Right atrium auricular region (tissue), 2 donors: ENCODE measurements at places on chromosomes 4 and X. TPM values are rescaled to one million over a fixed set of nuclear protein-coding genes. Genes with fewer than 3 reads are reported as not detected.

Gene TLR3
- 3.0 TPM for total RNA-seq

GRCh38 chrX:118571836-118572235, 76.2 kb downstream of the DOCK11 start:
- no peaks in the 10 kb centered on the region for H3K36me3 ChIP-seq
- no peak overlapping the region for H3K27ac ChIP-seq
- H3K27me3 ChIP-seq = no peaks in the 10 kb centered on the region
- DNase-seq = no peak

Gene ERCC6L
- 0.15 TPM for total RNA-seq

- H3K27ac ChIP-seq = no peak overlapping the region
- no peaks in the 10 kb centered on the region for H3K4me1 ChIP-seq
- H3K4me3 ChIP-seq = no peak overlapping the region
- H3K27me3 ChIP-seq = no peaks in the 10 kb centered on the region
- DNase-seq = no peak
Measured at GRCh38 chrX:87687703-87688102, 170.1 kb downstream of the KLHL4 start.

Gene PKD2
- 21.5 TPM for total RNA-seq

- H3K27me3 ChIP-seq = no peaks in the 10 kb centered on the region
- no peaks in the 10 kb centered on the region for H3K4me1 ChIP-seq
- no peak for DNase-seq
- H3K4me3 ChIP-seq = no peak overlapping the region
Measured at GRCh38 chrX:121569609-121570008, 522.2 kb downstream of the GLUD2 start.

Gene SUPT20HL1
- total RNA-seq = not detected

DNA sequence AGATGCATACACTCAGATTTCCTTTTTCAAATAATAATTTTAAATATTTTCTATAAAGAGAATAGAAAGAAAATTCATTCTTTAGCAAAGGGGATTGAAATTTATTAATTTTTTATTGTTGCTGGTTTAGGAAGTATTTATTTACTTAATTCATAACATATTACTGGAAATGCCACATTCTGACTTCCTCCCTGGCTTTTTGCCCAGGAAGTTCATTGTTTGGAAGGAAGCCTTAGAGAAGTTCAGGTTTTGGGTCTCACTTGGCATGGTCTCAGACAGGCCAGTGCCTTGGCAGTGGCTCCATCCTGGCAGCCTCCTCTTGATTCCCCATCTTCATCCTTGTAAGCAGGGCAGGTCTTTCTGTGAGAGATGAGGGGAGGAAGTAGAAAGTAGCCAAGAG, 50.5 kb downstream of the IL15 start:
- no peaks in the 10 kb centered on the region for H3K27me3 ChIP-seq
- H3K36me3 ChIP-seq = no peaks in the 10 kb centered on the region
- no peak for DNase-seq
- H3K4me1 ChIP-seq = no peaks in the 10 kb centered on the region
- no peak overlapping the region for H3K27ac ChIP-seq

- no peaks in the 10 kb centered on the region for H3K4me1 ChIP-seq
- H3K27ac ChIP-seq = no peak overlapping the region
- H3K4me3 ChIP-seq = no peak overlapping the region
- no peaks in the 10 kb centered on the region for H3K36me3 ChIP-seq
Measured at GRCh38 chr4:72448231-72448630, 120.8 kb downstream of the ADAMTS3 start.

GRCh38 chr4:154222875-154223274, 268.7 kb downstream of the DCHS2 start:
- H3K27me3 ChIP-seq = no peaks in the 10 kb centered on the region
- no peaks in the 10 kb centered on the region for H3K36me3 ChIP-seq
- H3K4me3 ChIP-seq = no peak overlapping the region
- DNase-seq = no peak
- H3K27ac ChIP-seq = no peak overlapping the region

DNA sequence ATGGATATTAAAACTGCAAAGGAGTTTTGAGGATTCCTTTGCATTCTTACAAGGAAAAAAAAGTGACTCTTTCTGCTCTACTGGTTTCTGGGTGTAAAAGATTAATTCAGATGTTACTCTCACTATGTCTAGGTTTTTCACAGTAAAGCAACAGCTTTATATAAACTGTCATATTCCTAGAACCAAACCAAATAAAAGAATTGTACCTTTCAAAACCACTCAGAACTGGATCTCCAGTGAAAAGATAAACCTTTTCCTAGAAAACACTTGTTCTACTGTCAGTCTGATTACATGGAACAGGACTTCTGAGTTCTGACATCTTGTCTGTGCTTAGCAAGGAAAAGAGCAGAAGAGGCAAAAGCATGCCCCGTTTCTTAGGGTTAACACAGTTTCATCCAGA, 5.0 kb upstream of the PPID start:
- H3K27ac ChIP-seq = no peak overlapping the region
- H3K4me1 ChIP-seq = no peaks in the 10 kb centered on the region
- no peak for DNase-seq
- no peaks in the 10 kb centered on the region for H3K27me3 ChIP-seq

GRCh38 chr4:163895378-163896005, 401.0 kb downstream of the TMA16 start:
- no peak overlapping the region for H3K27ac ChIP-seq
- no peak for DNase-seq
- H3K4me1 ChIP-seq = no peaks in the 10 kb centered on the region
- no peaks in the 10 kb centered on the region for H3K36me3 ChIP-seq

Gene P2RY4
- total RNA-seq = not detected

DNA sequence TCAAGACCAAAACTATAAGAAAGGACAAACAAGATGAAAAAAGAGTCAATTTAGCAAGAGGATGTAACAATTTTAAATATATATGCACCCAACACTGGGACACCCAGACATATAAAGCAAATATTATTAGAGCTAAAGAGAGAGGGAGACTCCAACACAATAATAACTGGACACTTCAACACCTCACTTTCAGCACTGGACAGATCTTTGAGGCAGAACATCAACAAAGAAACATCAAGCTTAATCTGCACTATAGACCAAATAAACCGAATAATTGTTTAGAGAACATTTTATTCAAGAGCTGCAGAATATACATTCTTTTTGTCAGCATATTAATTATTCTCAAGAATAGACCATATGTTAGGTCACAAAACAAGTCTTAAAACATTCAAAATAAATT, 109.7 kb upstream of the TET2 start:
- no peak overlapping the region for H3K27ac ChIP-seq
- DNase-seq = no peak
- no peaks in the 10 kb centered on the region for H3K27me3 ChIP-seq
- H3K36me3 ChIP-seq = no peaks in the 10 kb centered on the region
- H3K4me3 ChIP-seq = no peak overlapping the region

- no peaks in the 10 kb centered on the region for H3K27me3 ChIP-seq
- DNase-seq = no peak
- H3K4me1 ChIP-seq = no peaks in the 10 kb centered on the region
- H3K36me3 ChIP-seq = no peaks in the 10 kb centered on the region
Measured at GRCh38 chrX:36867143-36867542, 141.0 kb upstream of the FAM47C start.

DNA sequence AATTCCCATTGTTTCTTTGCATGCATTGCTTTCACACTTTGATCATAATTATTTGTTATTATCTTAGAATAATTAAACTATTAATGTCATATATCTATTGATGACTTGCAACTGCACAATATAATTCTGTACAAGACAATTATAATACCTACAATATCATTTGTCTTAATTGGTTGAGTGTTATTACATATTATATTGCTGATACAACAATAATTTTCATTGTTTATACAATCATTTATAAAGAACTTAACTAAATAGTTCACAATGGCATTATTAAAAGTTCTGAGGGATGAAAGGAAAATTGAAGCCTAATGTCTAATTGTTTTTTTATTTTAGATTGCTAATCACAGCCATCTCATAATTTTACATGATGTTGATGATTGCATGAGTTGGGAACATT, 227.6 kb downstream of the GALNTL6 start:
- H3K4me1 ChIP-seq = no peaks in the 10 kb centered on the region
- DNase-seq = no peak
- no peak overlapping the region for H3K27ac ChIP-seq
- no peaks in the 10 kb centered on the region for H3K36me3 ChIP-seq
- no peak overlapping the region for H3K4me3 ChIP-seq

Gene ZMYM3
- 10.0 TPM for total RNA-seq

DNA sequence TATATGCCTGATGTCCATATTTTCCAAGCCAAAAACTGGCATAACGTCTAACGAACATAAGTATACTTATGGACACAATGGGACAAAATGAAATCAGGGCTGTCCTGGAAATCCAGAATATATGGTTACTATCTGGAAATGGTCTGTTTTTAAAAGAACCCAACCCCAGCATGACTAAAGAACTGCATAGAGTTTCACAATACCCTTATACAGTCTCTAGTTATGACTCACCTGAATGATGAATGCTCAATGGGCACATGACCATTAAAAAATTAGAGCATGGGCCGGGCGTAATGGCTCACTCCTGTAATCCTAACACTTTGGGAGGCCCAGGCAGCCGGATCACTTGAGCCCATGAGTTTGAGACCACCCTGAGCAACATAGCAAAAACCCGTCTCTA, 31.8 kb downstream of the AMMECR1 start:
- DNase-seq = no peak
- H3K36me3 ChIP-seq = no peaks in the 10 kb centered on the region
- no peaks in the 10 kb centered on the region for H3K4me1 ChIP-seq
- no peak overlapping the region for H3K27ac ChIP-seq
- no peaks in the 10 kb centered on the region for H3K27me3 ChIP-seq

DNA sequence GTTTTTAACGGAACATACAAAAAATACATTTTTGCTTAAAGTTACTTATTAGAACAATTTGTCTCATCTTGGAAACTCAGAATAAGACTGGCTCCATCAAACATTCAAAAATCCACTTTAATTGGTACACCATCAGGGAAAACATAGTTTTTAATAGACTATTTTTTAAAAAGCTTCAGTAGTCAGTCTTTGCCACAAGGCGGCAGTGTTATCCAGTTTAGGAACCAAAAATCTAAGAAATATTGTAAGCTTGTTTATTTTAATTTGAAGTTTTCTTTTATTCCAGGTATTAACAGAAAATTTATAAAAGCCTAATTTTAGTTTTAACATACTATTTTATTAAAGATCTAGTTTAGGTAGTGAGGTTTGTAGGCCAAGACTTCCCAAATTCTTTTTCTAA, 107.7 kb downstream of the APOOL start:
- no peaks in the 10 kb centered on the region for H3K27me3 ChIP-seq
- DNase-seq = no peak
- no peak overlapping the region for H3K4me3 ChIP-seq
- H3K36me3 ChIP-seq = no peaks in the 10 kb centered on the region

GRCh38 chr4:152999346-153000075, 63.4 kb downstream of the FHDC1 start:
- H3K4me3 ChIP-seq = no peak overlapping the region
- no peaks in the 10 kb centered on the region for H3K4me1 ChIP-seq
- DNase-seq = no peak
- H3K36me3 ChIP-seq = no peaks in the 10 kb centered on the region

GRCh38 chr4:76357981-76358380, 51.4 kb downstream of the STBD1 start:
- H3K36me3 ChIP-seq = no peaks in the 10 kb centered on the region
- H3K4me1 ChIP-seq = no peaks in the 10 kb centered on the region
- no peak overlapping the region for H3K4me3 ChIP-seq
- no peak for DNase-seq
- H3K27ac ChIP-seq = no peak overlapping the region

Gene ADH1A
- not detected for total RNA-seq

DNA sequence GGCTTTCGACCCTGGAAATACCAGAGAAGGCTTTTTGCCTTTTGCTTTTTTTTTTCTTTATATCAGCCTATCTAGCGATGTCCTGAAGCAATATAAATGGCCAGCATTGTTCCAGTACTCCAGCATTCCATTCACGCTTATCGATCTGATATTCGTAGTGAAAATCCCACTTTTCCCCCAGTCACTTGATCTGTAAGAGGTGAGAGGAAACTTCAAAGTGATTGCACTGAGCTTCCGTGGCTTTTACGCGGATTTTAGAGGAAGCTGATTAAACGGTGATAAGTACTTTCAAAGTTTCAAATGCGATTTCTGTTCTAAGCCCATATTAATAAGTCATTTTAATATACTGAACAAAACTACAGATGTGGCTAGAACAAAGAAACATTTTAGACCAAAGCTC, 725.5 kb downstream of the TRIML1 start:
- H3K4me1 ChIP-seq = no peaks in the 10 kb centered on the region
- H3K27me3 ChIP-seq = no peaks in the 10 kb centered on the region
- DNase-seq = no peak
- H3K36me3 ChIP-seq = no peaks in the 10 kb centered on the region
- H3K4me3 ChIP-seq = no peak overlapping the region

Gene FSTL5
- total RNA-seq = not detected

DNA sequence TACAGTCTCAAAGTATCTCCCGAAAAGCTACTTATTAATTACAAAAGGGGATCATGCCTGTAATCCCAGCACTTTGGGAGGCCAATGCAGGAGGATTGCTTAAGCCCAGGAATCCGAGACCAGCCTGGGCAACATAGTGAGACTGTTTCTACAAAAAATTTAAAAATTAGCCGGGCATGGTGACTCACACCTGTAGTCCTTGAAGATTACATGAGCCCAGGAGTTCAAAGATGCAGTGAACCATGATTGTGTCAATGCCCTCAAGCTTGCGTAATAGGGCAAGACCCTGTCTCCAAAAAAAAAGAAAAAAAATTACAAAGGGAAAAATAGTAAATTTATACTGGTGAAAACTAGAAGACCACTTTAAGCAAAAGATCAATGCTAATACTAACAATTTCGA, 3.3 kb upstream of the PORCN start:
- no peak overlapping the region for H3K4me3 ChIP-seq
- peaks cover 9% of the 10 kb centered on the region for H3K4me1 ChIP-seq
- no peaks in the 10 kb centered on the region for H3K27me3 ChIP-seq
- H3K27ac ChIP-seq = no peak overlapping the region
- DNase-seq = no peak

DNA sequence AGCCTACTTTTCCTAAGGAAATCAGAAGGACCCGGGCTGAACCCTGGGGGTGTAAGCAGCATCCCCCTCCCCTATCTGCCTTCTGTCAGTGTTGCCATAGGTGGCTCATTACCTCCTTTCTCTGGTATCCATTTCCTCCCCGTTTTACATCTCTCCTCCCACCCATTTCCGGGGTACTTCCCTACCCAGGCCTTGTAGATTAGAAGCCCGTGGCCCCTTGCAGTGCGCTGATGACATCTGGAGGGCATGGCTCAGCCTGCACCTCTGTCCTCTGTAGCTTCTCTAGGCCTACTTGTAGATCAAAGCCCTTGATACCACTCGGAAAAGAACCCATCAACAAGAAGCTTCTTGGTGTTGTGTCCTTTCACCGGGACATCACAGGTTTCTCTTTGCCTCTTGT, 71.8 kb downstream of the NBDY start:
- H3K27ac ChIP-seq = no peak overlapping the region
- no peaks in the 10 kb centered on the region for H3K4me1 ChIP-seq
- no peak overlapping the region for H3K4me3 ChIP-seq
- DNase-seq = no peak

- no peak for DNase-seq
- no peaks in the 10 kb centered on the region for H3K36me3 ChIP-seq
- no peak overlapping the region for H3K4me3 ChIP-seq
- H3K27me3 ChIP-seq = no peaks in the 10 kb centered on the region
- no peak overlapping the region for H3K27ac ChIP-seq
Measured at GRCh38 chrX:6041630-6042029, 187.0 kb downstream of the NLGN4X start.

Gene XKRX
- 0.28 TPM for total RNA-seq

Gene P2RY8
- total RNA-seq = 1.3 TPM
